ENCODE measurements at places on chromosomes 5 and 9.
A peak's percentile ranks its signal among the peaks of the same experiment; 100 is the strongest.

GRCh38 chr9:14563902-14564624, 129.2 kb downstream of the ZDHHC21 start:
- DNase-seq: no peak

- no peak for DNase-seq
These were observed 484.0 kb downstream of the GADD45G start for GRCh38 chr9:90088856-90089255.

GRCh38 chr9:135448663-135449100, 30.9 kb upstream of the PPP1R26 start:
- DNase-seq: no peak

DNA sequence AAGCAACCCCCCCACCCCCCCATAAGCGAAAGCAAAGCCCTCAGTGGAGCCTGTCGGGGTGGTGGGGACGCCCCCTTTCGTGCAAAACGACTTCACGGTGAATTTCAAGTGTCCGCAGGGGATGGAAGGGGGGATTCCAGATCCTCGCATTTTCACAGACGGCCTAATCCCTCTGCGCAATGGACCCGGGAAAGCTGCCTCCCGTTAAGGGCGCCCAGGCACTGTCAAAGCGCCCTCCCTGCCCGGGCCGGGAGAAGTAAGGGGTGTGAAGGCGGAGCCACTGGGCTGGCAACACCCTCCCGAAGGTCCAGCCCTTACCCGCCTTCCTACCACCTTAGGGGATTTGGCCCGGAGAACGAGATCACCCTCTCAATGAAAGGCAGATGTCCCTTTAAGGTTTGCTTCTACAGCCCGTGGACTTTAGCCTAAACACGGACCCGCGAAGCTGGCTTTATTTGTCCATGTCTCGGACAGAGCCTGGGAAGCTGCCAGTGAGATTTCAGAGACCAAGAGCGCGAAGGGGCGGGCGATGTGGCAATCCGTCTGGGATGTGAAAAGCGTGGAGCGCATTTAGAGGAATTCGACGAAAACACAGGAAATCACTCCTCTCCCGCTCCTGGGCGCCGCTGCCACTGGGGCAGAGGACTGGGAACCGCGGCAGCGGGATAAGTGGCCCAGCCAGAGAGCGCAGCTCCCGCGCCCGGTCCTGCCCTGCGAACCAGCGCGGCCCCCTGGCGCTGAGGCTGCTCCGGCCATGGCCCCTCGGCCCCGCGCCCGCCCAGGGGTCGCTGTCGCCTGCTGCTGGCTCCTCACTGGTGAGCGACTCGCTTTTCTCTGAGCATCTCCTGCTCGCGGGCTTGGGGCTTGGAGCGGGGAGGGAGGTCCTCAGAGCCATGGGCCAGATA, at the start of the genes ITGA1 and PELO:
TSS of gene ITGA1 (plus strand) at position 317 of the 905 bp plus-strand sequence. CDS start at position 755, 438 bp downstream.
TSS of gene PELO (plus strand) at position 317 of the 905 bp plus-strand sequence. CDS start 12,479 bp downstream, outside the sequence.
- peak; percentile 78 for DNase-seq
